Thyroid gland (tissue), 4 donors: ENCODE measurements at places on chromosomes 13 and 19. TPM values are rescaled to one million over a fixed set of nuclear protein-coding genes. Genes with fewer than 3 reads are reported as not detected.

Gene ERFL
- total RNA-seq: not detected

Gene KLK10
- total RNA-seq: 0.63 TPM

Gene SMIM44
- not detected for total RNA-seq

Gene ZNF506
- 68.1 TPM for total RNA-seq

Gene CFAP97D2
- not detected for total RNA-seq

Gene BCAM
- total RNA-seq: 305 TPM

GRCh38 chr13:25874907-25875306 lies 176.9 kb downstream of the SHISA2 start:
- DNase-seq: peak; percentile 10

GRCh38 chr19:39405261-39405957 lies 1.2 kb upstream of the ZFP36 start:
- no peak for DNase-seq

DNA sequence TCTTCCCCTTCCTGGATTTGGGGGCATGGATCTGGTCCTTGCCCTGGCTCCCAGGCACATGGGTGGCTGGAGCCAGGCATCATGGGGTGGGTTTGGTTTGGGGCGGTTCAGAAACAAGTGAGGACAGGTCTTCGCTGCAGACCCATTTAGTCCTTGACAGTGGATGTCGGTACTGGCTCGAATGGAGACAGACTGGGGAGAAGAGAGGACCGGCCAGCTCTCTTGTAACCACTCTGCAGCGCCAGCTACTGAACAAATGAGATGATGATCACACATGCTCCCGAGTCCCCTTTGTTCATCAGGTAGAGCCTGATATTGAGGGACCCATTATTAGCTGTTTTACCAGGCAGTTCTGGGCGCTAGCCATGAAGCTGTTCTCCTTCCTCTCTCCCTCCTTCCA lies 64.5 kb downstream of the CHST8 start:
- DNase-seq: no peak

- DNase-seq: no peak
Measured at GRCh38 chr13:110214637-110215036, 92.3 kb downstream of the COL4A1 start.

GRCh38 chr19:12834566-12834943 lies at the start of gene RTBDN:
TSS of gene RTBDN (minus strand) at chr19:12834579. CDS start at chr19:12829979, 4,600 bp downstream.
- DNase-seq: no peak

- no peak for DNase-seq
Measured at GRCh38 chr13:50936679-50937078, 27.1 kb downstream of the RNASEH2B start.

DNA sequence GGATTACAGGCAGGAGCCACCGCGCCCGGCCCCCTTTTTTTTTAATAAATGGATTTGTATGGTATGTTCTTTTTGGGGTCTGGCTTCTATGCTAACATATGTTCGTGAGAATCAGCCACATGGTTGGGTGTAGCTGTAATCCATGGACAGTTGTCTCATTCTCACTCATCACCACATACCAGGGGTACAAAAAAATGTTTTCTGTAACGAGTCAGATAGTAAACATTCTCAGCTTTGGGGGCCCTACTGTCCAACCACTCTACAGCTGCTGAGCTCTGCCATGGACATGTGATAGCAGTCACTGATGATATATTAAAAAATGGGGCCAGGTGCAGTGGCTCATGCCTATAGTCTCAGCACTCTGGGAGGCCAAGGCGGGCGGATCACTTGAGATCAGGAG lies 5.1 kb upstream of the RETN start:
- no peak for DNase-seq

- DNase-seq: no peak
Measured at GRCh38 chr19:6087074-6087571, 23.2 kb downstream of the RFX2 start.

- DNase-seq: no peak
Measured at GRCh38 chr13:59279028-59279427, 884.7 kb downstream of the DIAPH3 start.

DNA sequence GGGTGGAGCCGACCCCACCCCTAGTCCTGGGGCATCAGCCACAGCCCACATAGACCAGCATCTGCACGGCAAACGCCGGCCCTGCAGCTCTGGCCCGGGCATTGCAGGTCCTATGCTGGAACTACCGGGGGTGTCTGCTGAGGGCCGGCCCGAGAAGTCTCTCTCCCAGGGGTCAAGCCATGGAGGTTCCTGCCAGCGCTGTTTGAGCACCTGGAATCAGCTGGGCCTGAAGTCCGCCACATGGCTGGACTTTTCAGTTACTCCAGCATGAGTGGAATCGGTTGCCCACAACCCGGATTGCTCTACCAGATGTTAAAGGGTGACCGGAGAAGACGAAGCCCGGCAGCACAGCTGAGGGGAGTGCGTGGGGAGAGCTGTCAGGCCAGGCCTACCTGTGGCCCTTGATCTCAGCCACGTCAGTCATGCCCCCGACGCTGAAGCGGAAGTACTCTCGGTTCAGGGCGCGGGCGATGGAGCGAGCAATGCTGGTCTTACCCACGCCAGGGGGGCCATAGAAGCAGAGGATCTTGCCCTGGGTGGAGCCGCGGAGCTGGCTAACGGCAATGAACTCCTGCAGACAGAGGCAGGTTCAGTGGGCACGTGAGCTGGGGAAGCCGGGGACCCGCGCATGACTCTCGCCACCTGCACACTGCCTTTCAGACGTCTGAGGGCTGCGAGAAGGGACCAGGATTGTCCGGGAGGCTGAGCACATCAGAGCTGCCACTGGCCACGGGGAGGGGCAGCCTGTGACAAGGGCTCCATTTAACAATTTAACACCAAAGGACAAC lies 8.7 kb downstream of the RPL36 start:
- DNase-seq: no peak

GRCh38 chr13:83024232-83024631 lies 858.0 kb downstream of the SLITRK1 start:
- DNase-seq: no peak

DNA sequence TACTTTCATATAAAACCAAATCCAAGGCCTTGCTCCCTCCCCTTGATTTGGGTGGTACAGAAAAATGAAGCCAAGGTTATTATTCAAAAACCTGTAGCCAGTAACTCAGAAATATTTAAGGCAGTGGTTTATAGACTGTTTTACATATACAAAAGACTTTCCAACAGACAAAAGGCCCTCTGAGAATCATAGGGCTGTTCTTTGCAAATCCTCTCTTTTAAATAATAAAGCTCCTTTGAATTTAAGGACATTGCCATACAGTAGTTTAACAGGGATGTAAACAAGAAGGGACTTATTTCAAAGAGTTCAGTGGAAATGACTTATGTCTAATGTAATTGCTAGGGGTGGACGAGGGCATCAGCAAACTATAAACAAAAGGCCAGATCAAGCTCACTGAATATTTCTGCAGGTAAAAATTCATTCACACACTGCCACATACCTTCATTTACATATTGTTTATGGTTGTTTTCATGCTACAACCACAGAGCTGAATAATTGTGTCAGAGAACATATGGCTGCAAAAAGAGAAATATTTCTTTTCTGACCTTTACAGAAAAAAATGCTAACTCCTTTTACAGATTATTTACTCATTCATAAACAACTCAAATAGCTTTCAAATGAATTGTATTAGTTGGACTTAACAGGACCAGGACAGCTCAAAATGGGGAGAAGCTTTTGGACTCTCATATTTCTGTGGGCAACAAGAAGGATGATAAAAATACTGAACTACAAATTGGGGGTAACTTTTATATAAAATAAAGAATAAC lies 665.6 kb downstream of the SLITRK1 start:
- no peak for DNase-seq

- DNase-seq: no peak
Measured at GRCh38 chr13:91135968-91136367, 211.5 kb upstream of the MIR17HG start.

GRCh38 chr13:22107549-22107948 lies 436.7 kb downstream of the FGF9 start:
- DNase-seq: no peak

DNA sequence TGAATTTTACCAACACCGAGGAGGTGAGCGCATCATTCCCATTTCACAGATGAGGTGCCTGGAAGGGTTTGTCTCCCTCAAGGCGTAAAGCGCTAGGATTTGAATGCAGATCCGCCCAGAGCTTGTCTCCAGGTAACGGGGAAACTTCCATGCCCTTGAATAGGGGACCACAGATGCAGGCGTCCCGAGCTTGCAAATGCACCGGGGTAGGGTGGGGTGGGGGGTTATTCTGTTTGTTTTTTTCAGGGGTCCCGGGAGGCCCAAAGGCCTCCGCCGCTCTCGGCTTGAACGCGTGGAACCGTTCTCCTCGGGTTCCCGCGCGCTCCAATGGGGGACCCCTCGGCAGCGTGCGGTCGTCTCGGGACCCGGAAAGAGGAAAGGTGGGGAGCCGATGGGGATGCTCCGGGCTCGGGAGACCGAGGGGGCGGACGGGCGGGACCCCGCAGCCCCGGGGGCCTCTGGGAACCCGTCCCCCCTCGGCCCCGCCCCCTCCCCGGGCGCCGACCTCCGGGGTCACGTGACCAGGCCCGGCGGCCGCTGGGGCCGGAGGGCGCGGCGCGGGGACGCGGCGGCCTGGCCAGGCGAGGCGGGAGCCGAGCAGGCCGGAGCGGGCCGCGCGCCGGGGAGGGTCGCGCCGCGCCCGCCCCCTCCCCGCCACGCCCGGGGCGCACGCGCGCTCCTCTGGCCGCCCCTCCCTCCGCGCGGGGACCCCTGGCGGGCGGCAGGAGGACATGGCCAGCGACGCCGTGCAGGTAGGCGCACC lies at the start of gene PKN1:
TSS of gene PKN1 (plus strand) at position 516 of the 763 bp plus-strand sequence. CDS start at position 732, 216 bp downstream.
- peak; percentile 48 for DNase-seq

- no peak for DNase-seq
Measured at GRCh38 chr13:84086847-84087162, 204.5 kb upstream of the SLITRK1 start.
